CD8-positive, alpha-beta memory T cell (primary cell): ENCODE measurements at places on chromosomes 3 and 15. TPM values are rescaled to one million over a fixed set of nuclear protein-coding genes. Genes with fewer than 3 reads are reported as not detected.

The ANKRD34C gene
- polyA plus RNA-seq, result not detected

The FOXL2 gene
- not detected for polyA plus RNA-seq

The RPL14 gene
- 1,404 TPM for polyA plus RNA-seq

The SLC28A2 gene
- not detected for polyA plus RNA-seq

The CAMKV gene
- polyA plus RNA-seq, result not detected

The AADACL2 gene
- polyA plus RNA-seq, result not detected

GRCh38 chr15:48778331-48778730, 32.5 kb downstream of the CEP152 start:
- DNase-seq, result no peak

- DNase-seq, result no peak
These were observed 15.8 kb upstream of the SSUH2 start for GRCh38 chr3:8660175-8661118.

GRCh38 chr3:35900079-35900478, 260.8 kb downstream of the ARPP21 start:
- no peak for DNase-seq

GRCh38 chr3:14570864-14571263, 30.7 kb upstream of the GRIP2 start:
- DNase-seq, result no peak

GRCh38 chr15:86865920-86866319, 786.2 kb downstream of the AGBL1 start:
- no peak for DNase-seq

DNA sequence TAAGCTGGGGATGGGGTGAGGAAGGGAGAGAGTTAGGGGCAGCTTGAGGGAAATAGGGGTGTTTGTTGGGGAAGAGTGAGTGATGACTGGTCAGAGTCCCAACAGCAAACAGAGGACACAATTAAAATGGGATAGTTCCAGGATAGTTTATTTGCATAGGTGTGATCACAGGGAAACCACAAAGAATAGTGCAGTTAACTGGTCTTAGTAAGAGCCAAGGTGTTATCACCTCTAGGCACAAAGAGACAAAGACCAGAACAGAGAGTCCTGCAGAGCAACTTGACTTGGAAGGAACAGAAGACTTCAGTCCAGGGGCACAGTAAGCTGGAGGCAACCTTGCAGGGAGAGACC, 42.1 kb upstream of the DLG1 start:
- DNase-seq, result no peak

DNA sequence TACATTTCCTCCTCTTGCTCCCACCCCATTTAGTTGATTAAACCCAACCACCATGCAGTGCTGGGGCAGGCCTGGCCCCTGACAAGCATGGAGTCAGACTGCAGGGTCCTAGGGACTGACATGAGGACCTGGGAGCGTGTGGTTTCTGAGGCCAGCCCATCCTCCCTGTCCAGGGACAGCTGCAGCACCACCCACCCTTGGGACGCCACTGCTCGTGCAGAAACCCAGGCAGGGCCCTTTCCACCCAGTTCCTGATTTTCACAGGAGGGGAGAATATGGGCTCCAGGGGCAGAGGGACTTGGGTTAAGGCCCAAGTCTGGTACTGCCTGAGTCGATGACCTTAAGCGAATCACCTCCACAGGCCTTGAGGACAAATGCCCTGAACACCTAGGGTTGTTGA, 23.7 kb downstream of the PLXND1 start:
- DNase-seq, result no peak

GRCh38 chr3:193665370-193665989, 72.5 kb downstream of the OPA1 start:
- DNase-seq, result no peak

DNA sequence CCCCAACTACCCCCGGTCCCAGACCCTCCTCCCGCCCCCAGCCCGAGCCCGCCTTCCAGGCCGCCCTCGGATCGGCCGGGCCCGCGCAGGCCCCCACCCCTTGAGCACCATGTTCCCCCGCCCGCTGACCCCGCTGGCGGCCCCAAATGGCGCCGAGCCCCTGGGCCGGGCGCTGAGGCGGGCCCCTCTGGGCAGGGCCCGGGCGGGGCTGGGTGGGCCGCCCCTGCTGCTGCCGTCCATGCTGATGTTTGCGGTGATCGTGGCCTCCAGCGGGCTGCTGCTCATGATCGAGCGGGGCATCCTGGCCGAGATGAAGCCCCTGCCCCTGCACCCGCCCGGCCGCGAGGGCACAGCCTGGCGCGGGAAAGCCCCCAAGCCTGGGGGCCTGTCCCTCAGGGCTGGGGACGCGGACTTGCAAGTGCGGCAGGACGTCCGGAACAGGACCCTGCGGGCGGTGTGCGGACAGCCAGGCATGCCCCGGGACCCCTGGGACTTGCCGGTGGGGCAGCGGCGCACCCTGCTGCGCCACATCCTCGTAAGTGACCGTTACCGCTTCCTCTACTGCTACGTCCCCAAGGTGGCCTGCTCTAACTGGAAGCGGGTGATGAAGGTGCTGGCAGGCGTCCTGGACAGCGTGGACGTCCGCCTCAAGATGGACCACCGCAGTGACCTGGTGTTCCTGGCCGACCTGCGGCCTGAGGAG, 472 bp downstream of the CHST14 start:
- DNase-seq, result peak; percentile 57

DNA sequence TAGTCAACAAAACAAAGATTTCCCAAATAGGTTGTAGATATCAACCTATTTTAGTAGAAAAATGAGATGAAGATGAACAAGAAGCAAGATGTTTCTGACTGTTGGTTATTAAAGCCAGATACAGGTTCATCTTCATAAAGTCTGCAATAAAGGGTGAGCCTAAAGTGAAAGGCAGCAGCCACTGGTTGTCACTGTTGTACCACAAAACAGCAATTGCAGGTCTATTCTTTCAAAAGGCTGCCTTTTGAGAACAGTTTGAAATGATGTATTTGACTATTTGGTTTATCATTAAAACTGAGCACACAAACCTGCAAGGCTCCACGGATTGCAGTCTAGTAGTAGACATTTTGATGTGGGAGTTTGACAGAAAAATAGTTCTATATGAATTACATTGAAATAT, 543.4 kb downstream of the GBE1 start:
- no peak for DNase-seq

DNA sequence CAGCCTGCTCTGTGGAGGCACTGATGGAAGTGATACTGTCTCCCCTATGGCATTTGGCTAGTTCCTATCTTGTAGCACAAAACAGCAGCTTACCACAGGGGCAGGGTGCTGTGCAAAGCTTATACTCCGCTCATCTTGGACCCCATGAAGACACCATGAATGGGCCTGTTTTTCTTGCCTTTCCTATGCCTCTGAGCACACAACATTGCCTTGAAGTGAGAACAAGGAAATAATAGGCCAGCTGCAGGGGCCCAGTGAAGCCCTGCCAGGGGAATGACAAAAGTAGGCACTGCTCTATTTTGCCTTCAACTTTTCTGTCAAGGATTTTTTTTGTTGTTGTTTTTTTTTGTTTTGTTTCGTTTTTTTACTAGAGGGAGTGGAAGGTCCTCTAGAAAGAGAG, 110.3 kb downstream of the PDE8A start:
- no peak for DNase-seq

- no peak for DNase-seq
These were observed 68.9 kb downstream of the FOXP1 start for GRCh38 chr3:71514621-71515020.

- DNase-seq, result no peak
These were observed at the start of gene C3orf49 for GRCh38 chr3:63819151-63819398. C3orf49 (plus strand) TSS chr3:63819299; CDS start chr3:63819472, 173 bp downstream.

DNA sequence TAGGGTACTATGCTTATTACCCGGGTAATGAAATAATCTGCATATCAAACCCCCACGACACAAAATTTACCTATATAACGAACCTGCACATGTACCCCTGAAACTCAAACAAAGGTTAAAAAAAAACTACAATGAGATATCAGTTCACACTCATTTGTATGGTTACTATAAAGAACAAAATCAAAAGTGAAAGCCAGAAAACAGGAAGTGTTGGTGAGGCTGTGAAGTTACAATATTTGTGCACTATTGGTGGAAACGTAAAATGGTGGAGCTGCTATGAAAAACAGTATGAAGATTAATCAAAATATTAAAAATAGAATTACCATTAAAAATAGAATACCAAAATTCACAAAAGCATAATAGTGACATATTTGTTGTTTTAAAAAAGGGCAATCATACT, 128.9 kb downstream of the ZIC1 start:
- no peak for DNase-seq

- DNase-seq, result no peak
These were observed 204.4 kb upstream of the LINGO1 start for GRCh38 chr15:77836906-77837648.

GRCh38 chr15:71962537-71962936, 152.2 kb downstream of the NR2E3 start:
- no peak for DNase-seq

DNA sequence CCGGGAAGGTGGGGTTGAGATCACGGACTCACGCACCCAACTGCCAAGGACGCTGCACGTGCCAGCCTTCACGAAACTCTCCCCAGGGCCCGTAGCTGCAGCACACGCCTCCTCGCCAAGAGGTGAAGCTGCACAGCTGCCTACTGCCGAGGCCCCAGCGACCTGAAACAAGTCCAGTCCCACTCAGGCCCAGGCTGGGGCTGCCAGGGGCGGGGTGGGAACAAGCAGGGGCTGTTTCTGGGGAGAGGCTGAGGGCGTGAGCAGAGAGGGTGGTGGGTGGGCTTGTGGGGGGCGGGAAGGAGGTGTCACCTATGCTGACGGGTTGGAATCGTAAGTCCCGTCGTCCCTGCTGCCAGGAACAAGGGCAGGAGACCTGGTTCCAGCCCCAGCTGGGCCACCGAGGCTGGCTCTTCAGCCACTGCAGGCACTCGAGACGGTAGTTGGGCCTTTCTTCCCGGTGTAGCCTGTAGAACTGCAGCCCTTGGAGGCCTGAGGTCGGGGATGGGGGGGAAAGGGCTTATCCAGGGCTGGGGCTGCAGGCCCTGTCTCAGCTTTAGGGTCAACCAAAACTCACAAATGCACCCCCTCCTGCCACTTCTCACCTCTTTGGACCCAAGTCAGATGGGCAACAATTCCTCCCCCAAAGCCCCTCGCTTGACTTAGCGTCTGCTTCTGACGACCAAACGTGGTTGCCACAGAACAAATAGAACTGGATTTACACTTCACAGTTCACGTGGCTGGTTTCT, 44.4 kb downstream of the MUC20 start:
- DNase-seq, result no peak

DNA sequence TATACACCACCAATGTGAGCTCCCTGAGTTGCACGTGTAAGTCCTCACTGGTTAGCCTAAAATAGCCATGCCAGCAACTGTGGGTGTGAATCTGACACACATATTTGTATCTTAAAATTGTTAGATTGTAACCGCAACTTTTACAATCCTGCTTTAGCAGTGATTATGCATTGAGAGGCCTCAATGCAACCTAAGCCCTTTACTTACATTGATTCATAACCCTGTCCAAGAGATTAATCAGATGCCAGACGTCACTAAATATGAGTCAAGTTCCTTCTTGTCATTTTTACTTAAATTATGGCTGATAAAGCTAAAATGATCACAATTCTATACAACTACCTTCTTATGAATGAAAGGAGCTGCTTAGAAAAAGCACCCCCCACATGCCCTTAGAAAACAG, 46.9 kb downstream of the IL17RD start:
- DNase-seq, result no peak

DNA sequence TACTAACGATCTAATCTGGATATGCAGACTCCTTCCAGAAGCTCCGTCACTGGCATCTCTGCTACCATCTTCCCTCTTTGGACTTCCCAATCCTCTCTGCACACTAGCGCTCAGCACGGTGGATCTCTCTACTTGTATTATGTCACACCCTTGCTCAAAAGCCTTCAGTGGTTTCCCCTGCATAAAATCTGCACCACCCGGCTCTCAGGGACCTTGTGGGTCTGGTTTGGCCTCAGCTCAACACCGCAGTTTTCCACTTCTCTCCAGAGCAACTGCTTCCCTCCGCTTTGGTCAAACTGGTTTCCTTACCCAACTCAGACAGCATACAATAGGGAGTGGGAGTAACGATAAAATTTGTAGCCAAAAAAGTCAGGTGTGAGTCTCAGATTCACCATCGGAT, 30.7 kb upstream of the HES1 start:
- DNase-seq, result no peak

GRCh38 chr3:146115619-146116018, 45.4 kb downstream of the PLOD2 start:
- no peak for DNase-seq
